ENCODE measurements at places on chromosomes 2 and 18. TPM values are rescaled to one million over a fixed set of nuclear protein-coding genes. Genes with fewer than 3 reads are reported as not detected.
A peak's percentile ranks its signal among the peaks of the same experiment; 100 is the strongest.

The RAMP1 gene
- 2.0 TPM for total RNA-seq

The ITGB6 gene
- 14.3 TPM for total RNA-seq

The KCNF1 gene
- total RNA-seq: 0.83 TPM

The GKN2 gene
- total RNA-seq: not detected

The TNFRSF11A gene
- total RNA-seq: 0.38 TPM

The LAMA1 gene
- total RNA-seq: 99.8 TPM

The FAM117B gene
- 29.5 TPM for total RNA-seq

The C2orf80 gene
- total RNA-seq: not detected

DNA sequence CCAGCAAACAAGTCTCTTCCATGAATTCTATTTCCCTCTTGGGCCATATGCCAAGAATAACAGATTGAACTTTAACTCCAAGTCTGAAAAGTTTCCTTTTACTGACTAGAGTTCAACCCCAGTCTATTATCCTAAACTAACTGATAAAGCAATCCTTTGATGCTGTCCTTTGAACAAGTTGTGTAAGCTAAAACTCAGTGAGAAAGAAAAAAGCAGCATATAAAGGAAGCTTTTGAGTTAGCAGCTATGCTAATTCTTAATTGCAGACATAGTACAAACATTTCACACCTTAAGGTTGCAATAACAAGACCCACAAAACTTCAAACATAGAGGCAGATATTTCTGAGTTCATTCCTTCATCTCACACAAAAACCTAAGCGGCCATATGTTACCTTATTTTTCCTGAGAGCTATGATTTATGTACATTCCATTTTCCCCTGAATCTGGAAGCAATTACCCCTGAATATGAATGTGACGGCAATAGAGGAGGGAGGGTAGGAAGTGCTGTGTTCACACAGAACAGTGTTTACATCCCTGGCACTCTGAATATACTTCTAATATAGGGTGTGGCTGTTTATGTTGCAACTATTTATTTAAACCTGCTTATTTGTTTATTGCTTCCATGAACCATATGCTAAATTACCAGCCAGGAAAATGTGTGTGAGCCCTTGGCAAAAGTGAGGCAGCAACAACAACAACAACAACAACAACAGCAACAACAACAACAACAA, 180.6 kb downstream of the IRS1 start:
- no peak overlapping the region for H3K4me3 ChIP-seq
- H3K27ac ChIP-seq: peak overlapping the region; percentile 97
- no peak for DNase-seq
- H3K27me3 ChIP-seq: no peaks in the 10 kb centered on the region

DNA sequence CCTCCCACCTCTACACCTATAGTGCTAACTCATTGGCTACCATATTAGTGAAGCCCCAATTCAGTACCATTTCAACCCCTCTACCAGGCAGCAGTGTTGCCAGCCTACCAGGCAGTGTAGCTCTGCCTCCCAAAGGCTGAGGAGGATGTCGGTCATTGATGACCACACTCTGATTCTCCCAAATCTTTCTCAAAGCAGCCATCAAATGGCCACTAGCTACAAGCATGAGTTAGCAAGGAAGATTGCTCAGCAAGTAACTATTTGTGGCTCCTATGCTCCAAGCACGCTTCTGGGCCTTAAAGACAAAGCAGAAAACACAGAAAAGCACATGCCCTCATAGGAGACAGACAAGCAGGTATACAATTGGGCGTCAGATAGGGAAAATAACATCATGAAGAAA, 42.7 kb upstream of the AFF3 start:
- H3K4me1 ChIP-seq: peaks cover 26% of the 10 kb centered on the region
- no peaks in the 10 kb centered on the region for H3K36me3 ChIP-seq
- H3K27me3 ChIP-seq: peaks cover 31% of the 10 kb centered on the region
- no peak overlapping the region for H3K4me3 ChIP-seq

DNA sequence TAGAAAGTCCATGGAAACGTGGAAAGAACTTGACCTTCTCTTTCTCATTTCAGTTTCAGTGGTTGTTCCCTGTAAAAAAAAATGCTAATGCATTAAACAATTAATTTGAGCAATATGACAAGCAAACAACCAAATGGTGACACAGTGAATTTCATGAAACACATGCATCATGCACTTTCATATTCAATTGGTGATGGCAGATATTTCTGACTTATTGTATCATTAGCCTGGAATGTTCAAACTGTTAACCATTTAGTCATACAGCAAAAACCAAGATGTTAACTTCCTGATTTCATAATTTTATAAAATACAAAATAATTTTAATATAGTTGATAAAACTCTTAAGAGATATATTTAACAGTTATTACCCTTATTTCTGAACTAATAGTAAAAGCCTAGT, 85.5 kb downstream of the SCN1A start:
- DNase-seq: no peak
- peaks cover 11% of the 10 kb centered on the region for H3K27me3 ChIP-seq
- H3K4me3 ChIP-seq: no peak overlapping the region
- H3K4me1 ChIP-seq: no peaks in the 10 kb centered on the region

- DNase-seq: no peak
- no peaks in the 10 kb centered on the region for H3K27me3 ChIP-seq
- H3K4me1 ChIP-seq: peaks cover 15% of the 10 kb centered on the region
- no peaks in the 10 kb centered on the region for H3K36me3 ChIP-seq
- no peak overlapping the region for H3K4me3 ChIP-seq
Observed at GRCh38 chr2:162732946-162733698, 105.4 kb downstream of the KCNH7 start.

GRCh38 chr2:136135921-136136906, 18.3 kb upstream of the CXCR4 start:
- no peaks in the 10 kb centered on the region for H3K4me1 ChIP-seq
- no peak overlapping the region for H3K27ac ChIP-seq
- H3K36me3 ChIP-seq: no peaks in the 10 kb centered on the region
- no peak overlapping the region for H3K4me3 ChIP-seq
- DNase-seq: no peak

GRCh38 chr18:48459016-48459415, 49.8 kb upstream of the ZBTB7C start:
- H3K36me3 ChIP-seq: no peaks in the 10 kb centered on the region
- peaks cover 17% of the 10 kb centered on the region for H3K4me1 ChIP-seq
- no peak for DNase-seq
- H3K27me3 ChIP-seq: no peaks in the 10 kb centered on the region
- no peak overlapping the region for H3K4me3 ChIP-seq

GRCh38 chr2:195498176-195498575, 158.8 kb upstream of the SLC39A10 start:
- H3K27me3 ChIP-seq: no peaks in the 10 kb centered on the region
- H3K4me3 ChIP-seq: no peak overlapping the region
- H3K4me1 ChIP-seq: peaks cover 3% of the 10 kb centered on the region
- no peak for DNase-seq

- H3K36me3 ChIP-seq: peaks cover 31% of the 10 kb centered on the region
- H3K4me3 ChIP-seq: no peak overlapping the region
- H3K4me1 ChIP-seq: peaks cover 21% of the 10 kb centered on the region
- no peak for DNase-seq
- no peaks in the 10 kb centered on the region for H3K27me3 ChIP-seq
Observed at GRCh38 chr2:54613386-54613785, 110.1 kb upstream of the EML6 start.

- H3K4me1 ChIP-seq: peaks cover 6% of the 10 kb centered on the region
- H3K4me3 ChIP-seq: no peak overlapping the region
- DNase-seq: no peak
- no peaks in the 10 kb centered on the region for H3K27me3 ChIP-seq
- H3K36me3 ChIP-seq: peaks cover 24% of the 10 kb centered on the region
Observed at GRCh38 chr2:9384521-9384920, 38.8 kb downstream of the ITGB1BP1 start.

- no peaks in the 10 kb centered on the region for H3K27me3 ChIP-seq
- DNase-seq: no peak
- peaks cover 15% of the 10 kb centered on the region for H3K4me1 ChIP-seq
- no peak overlapping the region for H3K27ac ChIP-seq
Observed at GRCh38 chr2:226336283-226336682, 463.3 kb downstream of the IRS1 start.

DNA sequence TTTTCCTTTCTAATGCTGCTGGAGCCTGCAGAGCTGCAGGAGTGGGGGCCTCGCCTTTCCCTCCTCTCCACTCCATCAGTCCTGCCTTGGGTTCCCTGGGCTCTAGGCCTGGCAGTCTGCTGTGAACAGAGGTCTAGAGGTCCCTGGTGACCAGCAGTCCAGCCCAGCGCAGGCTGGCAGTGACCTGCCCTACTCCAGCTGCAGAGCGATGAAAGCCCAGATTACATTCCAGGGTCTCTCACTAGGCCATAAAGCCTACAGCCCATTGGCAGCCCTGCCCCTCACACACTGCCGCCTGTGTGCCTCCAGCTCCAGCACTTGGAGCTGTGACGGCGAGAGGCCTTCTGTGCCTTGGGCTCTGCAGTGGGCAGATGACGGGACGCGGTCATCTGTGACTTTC, 14.8 kb upstream of the MAL start:
- no peaks in the 10 kb centered on the region for H3K4me1 ChIP-seq
- H3K27me3 ChIP-seq: peaks cover 14% of the 10 kb centered on the region
- no peak for DNase-seq

DNA sequence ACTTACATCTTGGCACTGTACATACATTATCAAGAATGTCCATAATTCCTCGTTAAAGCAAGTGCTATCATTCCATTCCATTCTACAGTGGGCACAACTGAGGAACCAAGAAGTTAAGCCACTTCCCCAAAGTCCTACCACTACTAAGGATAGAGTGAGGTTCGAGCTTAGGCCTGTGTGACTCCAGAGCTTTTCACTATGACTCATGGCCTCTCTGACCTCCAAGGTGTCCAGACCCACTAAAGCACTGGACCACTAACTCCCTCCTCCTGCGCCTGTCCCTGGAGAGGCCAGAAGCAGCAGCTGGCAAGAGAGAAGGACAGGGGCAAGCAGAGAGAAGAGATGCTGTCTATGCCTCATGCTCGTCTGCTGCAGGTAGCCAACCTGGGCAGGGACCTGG, 117.0 kb downstream of the ZBTB7C start:
- no peaks in the 10 kb centered on the region for H3K27me3 ChIP-seq
- H3K4me1 ChIP-seq: peaks cover 13% of the 10 kb centered on the region
- H3K4me3 ChIP-seq: no peak overlapping the region
- no peak overlapping the region for H3K27ac ChIP-seq
- peak; percentile 19 for DNase-seq

DNA sequence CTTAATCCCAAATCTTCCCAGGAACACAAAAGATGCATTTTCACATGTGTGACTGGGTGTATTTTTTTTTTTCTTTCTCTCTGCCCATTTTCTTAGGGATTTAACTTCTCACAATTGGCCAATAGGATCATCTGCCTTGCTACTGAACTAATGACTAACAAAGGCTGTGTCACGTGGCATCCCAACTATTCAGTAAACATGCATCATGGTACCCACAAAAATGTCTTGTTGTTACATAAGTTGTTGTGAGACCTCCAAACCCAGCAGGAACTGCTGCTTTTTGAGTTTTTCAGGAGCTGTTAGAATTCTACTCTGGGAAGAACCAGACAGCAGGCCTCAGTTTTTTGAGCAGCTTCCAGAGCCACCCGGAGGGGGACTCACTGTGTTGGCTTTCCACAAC, 31.9 kb downstream of the GAD1 start:
- H3K4me1 ChIP-seq: no peaks in the 10 kb centered on the region
- H3K4me3 ChIP-seq: no peak overlapping the region
- peaks cover 11% of the 10 kb centered on the region for H3K27me3 ChIP-seq
- no peaks in the 10 kb centered on the region for H3K36me3 ChIP-seq

DNA sequence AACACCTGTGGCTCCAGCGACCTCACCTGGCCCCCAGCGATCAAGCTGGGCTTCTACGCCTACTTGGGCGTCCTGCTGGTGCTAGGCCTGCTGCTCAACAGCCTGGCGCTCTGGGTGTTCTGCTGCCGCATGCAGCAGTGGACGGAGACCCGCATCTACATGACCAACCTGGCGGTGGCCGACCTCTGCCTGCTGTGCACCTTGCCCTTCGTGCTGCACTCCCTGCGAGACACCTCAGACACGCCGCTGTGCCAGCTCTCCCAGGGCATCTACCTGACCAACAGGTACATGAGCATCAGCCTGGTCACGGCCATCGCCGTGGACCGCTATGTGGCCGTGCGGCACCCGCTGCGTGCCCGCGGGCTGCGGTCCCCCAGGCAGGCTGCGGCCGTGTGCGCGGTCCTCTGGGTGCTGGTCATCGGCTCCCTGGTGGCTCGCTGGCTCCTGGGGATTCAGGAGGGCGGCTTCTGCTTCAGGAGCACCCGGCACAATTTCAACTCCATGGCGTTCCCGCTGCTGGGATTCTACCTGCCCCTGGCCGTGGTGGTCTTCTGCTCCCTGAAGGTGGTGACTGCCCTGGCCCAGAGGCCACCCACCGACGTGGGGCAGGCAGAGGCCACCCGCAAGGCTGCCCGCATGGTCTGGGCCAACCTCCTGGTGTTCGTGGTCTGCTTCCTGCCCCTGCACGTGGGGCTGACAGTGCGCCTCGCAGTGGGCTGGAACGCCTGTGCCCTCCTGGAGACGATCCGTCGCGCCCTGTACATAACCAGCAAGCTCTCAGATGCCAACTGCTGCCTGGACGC, 4.9 kb downstream of the GPR35 start:
- no peak for DNase-seq
- peaks cover 4% of the 10 kb centered on the region for H3K36me3 ChIP-seq
- peaks cover 2% of the 10 kb centered on the region for H3K4me1 ChIP-seq
- H3K27ac ChIP-seq: no peak overlapping the region
- H3K27me3 ChIP-seq: no peaks in the 10 kb centered on the region

DNA sequence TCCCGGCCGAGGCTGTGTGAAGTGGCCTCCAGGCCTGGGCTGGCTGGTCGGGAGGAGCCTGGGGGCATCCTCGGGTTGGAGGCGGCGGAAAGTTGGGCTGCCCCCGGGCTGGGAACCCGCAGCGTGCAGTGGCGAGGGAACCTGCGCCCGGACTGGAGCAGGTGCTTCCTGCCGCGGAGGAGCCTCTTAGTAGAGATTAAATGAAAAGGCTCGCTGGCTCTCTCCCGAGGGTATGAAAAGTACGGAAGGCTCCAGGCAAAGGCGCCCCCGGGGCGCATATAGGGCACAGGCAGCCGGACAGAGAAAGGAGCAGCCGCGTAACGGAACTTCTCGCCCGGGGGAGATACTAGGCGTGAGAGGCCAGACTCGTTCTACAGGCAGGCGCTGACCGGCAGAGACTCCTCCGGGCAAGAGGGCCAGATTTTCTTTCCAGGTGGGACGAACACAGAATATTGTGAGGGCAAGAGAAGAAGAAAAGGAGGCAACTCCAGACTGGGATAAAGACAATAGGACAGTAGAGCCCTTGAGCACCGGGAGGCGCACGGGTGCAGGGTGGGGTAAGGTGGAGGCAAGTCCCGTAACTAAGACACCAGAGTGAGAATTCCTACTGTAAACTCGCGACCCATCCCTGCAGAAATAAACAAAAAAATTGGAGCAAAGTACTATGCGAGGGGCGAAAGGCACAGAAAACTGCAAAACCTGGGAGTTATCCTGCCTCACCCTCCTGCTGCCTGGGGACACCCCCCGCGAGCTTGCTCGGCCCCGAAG, 816 bp downstream of the CDH2 start:
- peak overlapping the region; percentile 92 for H3K27ac ChIP-seq
- peak overlapping the region; percentile 88 for H3K4me3 ChIP-seq
- H3K36me3 ChIP-seq: no peaks in the 10 kb centered on the region
- peaks cover 27% of the 10 kb centered on the region for H3K4me1 ChIP-seq

GRCh38 chr2:177072090-177072489, 140.5 kb upstream of the HNRNPA3 start:
- DNase-seq: no peak
- peak overlapping the region; percentile 36 for H3K27ac ChIP-seq
- H3K4me3 ChIP-seq: no peak overlapping the region
- peaks cover under 1% of the 10 kb centered on the region for H3K27me3 ChIP-seq
- H3K36me3 ChIP-seq: no peaks in the 10 kb centered on the region
